ENCODE measurements at places on chromosomes 5 and 9. TPM values are rescaled to one million over a fixed set of nuclear protein-coding genes. Genes with fewer than 3 reads are reported as not detected.

DNA sequence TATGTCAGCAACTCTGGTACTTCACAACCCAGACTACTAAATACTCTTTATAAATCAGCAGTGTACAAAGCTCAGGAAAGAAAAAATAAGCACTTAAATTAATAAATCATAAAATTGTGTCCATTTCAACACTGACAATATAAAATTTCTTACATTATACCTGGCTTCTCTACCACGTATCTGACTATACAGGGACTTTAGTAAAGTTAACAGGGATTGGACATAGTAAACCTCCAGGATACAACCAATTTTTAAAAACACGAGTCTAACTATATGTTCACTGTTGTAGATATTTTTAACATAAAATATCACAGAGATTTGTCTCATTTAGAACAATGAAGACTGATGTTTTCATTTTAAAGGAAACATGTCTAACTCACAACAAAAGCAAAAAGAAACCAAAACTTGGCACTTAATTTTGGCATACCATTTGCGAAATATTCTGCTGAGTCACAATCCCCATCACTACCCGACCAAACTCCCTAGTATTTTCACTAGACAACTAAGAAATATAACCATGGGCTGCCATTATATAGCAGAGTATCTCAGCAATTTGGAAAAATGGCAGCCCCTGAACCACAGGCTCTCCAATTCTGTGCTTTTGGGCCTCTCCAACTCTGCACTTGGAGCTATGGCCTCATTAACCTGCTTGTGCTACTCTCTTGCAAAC lies 14.4 kb downstream of the FAM169A start:
- no peak for DNase-seq

DNA sequence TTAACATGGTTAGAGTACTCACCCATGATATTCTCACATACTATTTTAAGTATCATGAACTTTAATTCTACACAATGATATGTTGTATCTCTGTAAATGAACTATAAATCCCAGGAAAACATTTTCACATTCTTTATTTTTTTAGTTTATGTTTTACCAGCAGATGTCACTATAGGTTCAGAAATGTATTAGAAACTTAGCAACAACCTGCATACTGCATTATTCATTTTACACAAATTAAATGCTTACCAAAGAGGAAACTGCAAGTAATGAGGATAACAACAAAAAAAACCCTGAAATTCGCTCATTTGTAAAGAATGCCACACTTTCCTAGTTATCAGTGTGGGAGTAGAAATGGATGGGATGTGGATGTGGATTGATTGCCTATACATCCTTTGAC lies 217.5 kb upstream of the OTULINL start:
- no peak for DNase-seq

DNA sequence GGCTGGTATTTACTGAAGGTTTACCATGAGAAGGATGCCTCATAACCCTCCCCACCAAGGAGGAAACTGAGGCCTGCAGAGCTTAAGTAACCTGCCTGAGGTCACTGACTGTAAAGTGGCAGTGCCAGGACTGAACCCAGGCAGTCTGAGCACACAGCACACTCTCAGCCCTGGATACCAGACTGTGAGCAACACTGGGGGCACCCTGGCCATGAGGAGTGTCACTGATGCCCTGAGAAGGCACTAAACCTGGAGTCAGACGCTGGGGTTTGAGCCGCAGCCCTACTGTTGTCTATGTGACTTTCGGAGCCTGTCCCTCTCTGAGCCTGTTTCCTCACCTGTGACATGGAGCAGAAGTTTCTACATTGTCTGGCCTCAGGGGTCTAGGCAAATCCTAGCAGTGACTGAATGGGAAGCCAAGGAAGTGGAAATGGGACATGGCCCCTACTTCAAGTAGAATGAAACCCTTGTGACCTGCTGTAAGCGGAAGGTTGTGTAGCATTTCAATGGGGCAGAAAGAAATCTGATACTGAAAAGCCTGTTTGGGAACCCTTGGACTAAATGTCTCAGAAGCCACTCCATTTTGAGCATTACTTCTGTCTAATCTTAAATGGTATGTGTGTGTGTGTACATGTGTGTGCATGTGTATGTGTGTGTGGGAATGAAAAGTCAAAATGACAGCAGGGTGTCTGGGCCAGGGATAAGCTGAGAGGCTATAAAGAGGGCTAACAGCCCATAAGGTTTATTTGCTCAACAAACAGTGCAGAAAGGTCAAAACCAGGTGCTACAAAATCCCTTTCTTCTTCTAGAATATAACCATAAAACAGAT lies 36.0 kb downstream of the B4GALT1 start:
- no peak for DNase-seq

- DNase-seq: no peak
These were observed 3.2 kb upstream of the DBN1 start for GRCh38 chr5:177476531-177477233.

- DNase-seq: no peak
These were observed 4.8 kb downstream of the GM2A start for GRCh38 chr5:151257731-151258181.

GRCh38 chr9:109717342-109717741 lies 62.7 kb upstream of the PALM2AKAP2 start:
- DNase-seq: no peak

DNA sequence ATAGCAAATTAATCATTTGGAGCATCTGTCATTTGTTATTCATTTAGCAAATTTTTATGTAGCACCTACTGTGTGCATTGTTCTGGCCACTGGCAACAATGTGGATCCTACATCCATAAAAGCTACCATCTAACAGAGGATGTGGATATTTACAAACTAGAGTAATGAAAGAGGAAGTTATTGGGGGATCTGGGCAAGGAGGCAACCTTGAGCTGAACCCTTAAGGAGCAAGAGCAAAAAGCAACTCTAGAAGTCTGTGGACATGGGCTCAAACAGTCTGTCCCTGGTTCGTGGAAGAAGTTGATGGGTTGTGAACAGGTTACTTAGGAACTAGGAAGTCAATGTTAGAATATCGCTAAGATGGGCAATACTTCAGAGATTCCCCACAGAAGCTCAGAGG lies 259.9 kb downstream of the SYK start:
- no peak for DNase-seq

The WWC1 gene
- 2.1 TPM for total RNA-seq

The HACD4 gene
- 6.4 TPM for total RNA-seq

The SEMA6A gene
- 35.4 TPM for total RNA-seq

The ITGA1 gene
- 104 TPM for total RNA-seq
